ENCODE measurements at places on chromosomes 6 and 20.

DNA sequence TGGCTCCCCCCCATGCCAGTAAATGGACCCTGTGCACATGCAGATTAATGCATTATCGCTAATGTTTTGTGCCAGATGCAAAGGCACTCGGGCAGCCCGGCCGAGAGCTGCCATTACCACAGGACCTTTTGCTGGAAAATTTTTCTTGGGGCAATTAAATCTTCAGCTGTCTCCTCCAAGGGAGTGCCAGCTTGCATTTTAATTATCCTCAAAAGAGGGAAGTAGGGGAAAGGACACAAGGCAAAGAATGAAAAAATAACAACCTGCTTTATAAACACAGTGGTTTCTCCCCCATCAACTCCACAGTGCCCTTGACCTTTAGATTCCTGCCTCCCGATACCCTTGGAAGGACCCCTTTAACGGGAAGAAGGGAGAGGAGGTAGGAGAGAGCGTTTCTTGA, 48.2 kb downstream of the PDYN start:
- no peak for DNase-seq

- no peak for DNase-seq
These were observed 339.9 kb upstream of the ARID1B start for GRCh38 chr6:156437121-156437879.

- no peak for DNase-seq
These were observed 3.2 kb upstream of the EIF2S2 start for GRCh38 chr20:34115232-34115631.

GRCh38 chr6:96286503-96286902, 235.1 kb upstream of the UFL1 start:
- DNase-seq: no peak

DNA sequence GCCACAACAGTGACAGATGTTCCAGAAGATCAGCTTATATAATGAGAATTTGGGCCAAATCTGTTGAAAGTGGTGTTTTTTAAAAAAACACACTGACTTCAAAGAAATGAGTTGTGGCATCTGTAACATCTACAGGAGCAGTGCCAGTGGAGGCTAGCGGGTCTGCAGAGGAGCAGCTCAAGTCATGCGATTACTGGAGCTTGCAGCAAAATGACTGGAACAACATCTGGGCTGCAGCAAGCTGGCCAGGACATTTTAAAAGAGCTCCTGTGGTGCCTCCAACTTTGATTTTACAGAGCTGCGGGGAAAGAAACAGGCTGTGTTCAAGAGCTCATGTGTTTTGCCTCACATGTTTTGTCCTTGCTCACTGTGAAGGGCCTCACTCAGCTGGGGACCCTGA, 57.2 kb downstream of the TBX18 start:
- DNase-seq: no peak

- no peak for DNase-seq
These were observed 85.1 kb downstream of the NCOA3 start for GRCh38 chr20:47586649-47587294.
